ENCODE measurements at places on chromosomes 2 and 18. TPM values are rescaled to one million over a fixed set of nuclear protein-coding genes. Genes with fewer than 3 reads are reported as not detected.

KIF5C gene
- 0.38 TPM for total RNA-seq

ANKRD30B gene
- 0.96 TPM for total RNA-seq

CPS1 gene
- 27.4 TPM for total RNA-seq

EGR4 gene
- not detected for total RNA-seq

TFPI gene
- total RNA-seq: 866 TPM

LCT gene
- total RNA-seq: under 0.01 TPM

TSPYL6 gene
- total RNA-seq: not detected

THSD7B gene
- 4.2 TPM for total RNA-seq

VRK2 gene
- 21.4 TPM for total RNA-seq

CABYR gene
- 5.9 TPM for total RNA-seq

LMAN1 gene
- total RNA-seq: 297 TPM

CFAP53 gene
- 0.85 TPM for total RNA-seq

FOXI3 gene
- total RNA-seq: not detected

TDRD15 gene
- not detected for total RNA-seq

EN1 gene
- not detected for total RNA-seq

FSHR gene
- not detected for total RNA-seq

SERPINB2 gene
- 0.38 TPM for total RNA-seq

SPATS2L gene
- total RNA-seq: 60.6 TPM

DCDC2C gene
- not detected for total RNA-seq

APOB gene
- total RNA-seq: not detected

PPP4R1 gene
- 165 TPM for total RNA-seq

RBBP8 gene
- 48.9 TPM for total RNA-seq

ZC3H6 gene
- total RNA-seq: 5.1 TPM

SPHKAP gene
- total RNA-seq: not detected

G6PC2 gene
- not detected for total RNA-seq

SMYD1 gene
- total RNA-seq: not detected

SEPTIN2 gene
- 419 TPM for total RNA-seq

TOGARAM2 gene
- total RNA-seq: not detected

GNAL gene
- total RNA-seq: 0.28 TPM

SGO2 gene
- 28.6 TPM for total RNA-seq

MC2R gene
- total RNA-seq: not detected

SLC40A1 gene
- total RNA-seq: 5.9 TPM

LIMS2 gene
- 4.8 TPM for total RNA-seq

SERPINB3 gene
- total RNA-seq: not detected

KCTD1 gene
- total RNA-seq: 9.0 TPM

C18orf54 gene
- 3.1 TPM for total RNA-seq

TCF23 gene
- not detected for total RNA-seq

NMUR1 gene
- under 0.01 TPM for total RNA-seq

EHD3 gene
- total RNA-seq: 56.6 TPM

ARHGEF33 gene
- 0.85 TPM for total RNA-seq

TEKT4 gene
- total RNA-seq: not detected

ADAM23 gene
- total RNA-seq: 3.9 TPM

EMILIN2 gene
- 11.0 TPM for total RNA-seq

HOXD8 gene
- 0.85 TPM for total RNA-seq

GNLY gene
- total RNA-seq: not detected

Data from regular cardiac myocyte (primary cell).